ENCODE measurements at places on chromosomes 5 and 9.

GRCh38 chr5:172133359-172134029 is 54.5 kb downstream of the STK10 start:
- no peak for DNase-seq

GRCh38 chr9:37904445-37905130 is 661 bp upstream of the SLC25A51 start:
- no peak for DNase-seq

- DNase-seq = no peak
Observed at GRCh38 chr9:137630679-137631078, 11.9 kb downstream of the EHMT1 start.

GRCh38 chr5:147989994-147990393 is 73.8 kb upstream of the SPINK5 start:
- no peak for DNase-seq

DNA sequence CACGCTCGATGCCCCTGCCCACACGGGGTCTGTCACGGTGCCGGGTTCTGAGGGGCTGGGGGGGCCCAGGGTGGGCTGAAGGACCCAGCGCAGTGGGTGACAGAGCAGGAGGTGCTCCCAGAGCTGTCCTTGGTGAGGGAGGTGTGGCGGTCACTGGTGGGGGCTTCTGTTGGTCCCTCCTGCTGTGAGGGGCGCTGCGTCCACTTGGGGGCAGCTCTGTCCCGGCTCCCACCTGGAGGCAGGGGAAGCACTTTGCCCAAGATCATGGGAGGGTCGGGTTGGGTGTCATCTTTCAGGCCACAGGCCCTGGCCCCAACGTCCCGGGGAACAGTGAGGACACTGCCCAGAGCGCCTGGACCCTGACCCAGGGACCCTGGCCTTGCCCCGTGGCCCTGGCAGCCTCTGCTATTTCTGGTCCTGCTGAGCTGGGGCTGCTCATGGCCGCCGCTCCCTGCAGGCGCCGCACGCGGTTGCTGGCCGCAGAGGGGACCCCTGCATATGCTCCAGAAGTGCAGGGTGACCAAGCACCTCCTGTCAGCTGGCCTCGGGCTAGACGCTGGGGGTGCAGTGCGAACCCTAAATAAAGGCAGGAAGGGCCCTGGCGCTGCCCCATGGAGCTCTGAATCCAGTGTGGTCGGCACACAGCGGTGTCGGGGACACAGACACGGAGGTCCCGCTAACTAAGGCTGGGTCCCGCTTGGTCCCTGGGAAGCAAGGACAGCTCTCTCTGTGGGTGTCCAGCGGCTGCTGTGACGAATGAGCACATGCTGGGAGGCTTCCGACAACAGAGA is 11.6 kb upstream of the RNU6ATAC start:
- no peak for DNase-seq

DNA sequence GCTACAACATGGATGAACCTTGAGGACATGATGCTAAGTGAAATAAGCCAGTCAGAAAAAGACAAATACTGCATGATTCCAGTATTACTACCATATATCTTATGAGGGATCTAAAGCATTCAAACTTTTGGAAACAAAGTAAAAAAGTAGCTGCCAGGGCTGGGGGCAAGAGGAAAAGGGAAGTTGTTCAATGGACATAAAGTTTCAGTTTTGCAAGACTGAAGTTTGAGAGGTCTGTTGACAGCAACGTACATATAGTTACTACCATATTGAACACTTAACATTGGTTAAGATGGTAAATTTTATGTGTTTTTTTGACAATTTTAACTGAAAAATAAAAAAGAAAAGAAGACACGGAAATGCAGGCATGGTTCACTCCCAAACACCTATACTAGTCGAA is 77.6 kb downstream of the MAPKAP1 start:
- no peak for DNase-seq

DNA sequence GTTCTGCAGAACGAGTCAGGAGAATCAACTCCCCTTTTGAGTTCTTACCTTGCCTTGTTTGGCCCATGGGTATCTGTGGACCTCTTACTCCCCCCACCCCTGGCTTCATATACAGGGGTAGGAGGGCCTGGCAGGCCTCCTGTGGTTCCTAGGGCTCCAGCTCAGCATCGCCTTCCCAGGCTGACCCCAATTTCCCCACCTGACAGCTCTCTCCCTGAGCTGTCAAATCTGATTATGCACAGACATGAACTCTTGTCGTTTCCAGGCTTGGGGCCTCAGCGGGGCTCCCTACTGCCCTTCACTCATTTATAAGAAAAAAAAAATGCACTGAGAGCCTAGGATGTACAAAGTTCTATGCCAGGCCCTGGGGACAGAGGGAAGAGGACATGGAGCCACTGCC is 67.9 kb downstream of the PTPN3 start:
- DNase-seq = no peak

- DNase-seq = no peak
Observed at GRCh38 chr5:149540089-149540488, 11.2 kb downstream of the CSNK1A1 start.

DNA sequence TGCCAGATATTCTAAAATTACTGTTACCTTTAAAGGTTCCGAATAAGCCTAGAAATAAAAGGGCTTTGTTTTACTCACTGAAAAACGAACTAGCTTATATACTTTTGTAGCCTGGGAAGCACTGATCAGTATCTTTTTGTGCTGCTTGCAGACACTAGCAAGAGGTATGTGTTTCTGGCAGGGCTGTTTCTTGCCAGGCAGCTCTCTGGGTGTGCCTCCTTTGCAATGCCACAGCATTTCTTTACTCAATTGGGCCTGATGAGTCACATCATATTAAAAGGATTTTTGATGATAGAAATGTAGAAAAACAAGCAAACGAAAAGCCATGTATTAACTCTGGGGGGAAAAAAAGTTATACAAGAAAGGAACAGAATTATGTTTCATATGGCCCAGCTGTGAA is 35.6 kb downstream of the CD180 start:
- DNase-seq = no peak

- DNase-seq = no peak
Observed at GRCh38 chr5:38478166-38478565, 78.3 kb downstream of the LIFR start.

DNA sequence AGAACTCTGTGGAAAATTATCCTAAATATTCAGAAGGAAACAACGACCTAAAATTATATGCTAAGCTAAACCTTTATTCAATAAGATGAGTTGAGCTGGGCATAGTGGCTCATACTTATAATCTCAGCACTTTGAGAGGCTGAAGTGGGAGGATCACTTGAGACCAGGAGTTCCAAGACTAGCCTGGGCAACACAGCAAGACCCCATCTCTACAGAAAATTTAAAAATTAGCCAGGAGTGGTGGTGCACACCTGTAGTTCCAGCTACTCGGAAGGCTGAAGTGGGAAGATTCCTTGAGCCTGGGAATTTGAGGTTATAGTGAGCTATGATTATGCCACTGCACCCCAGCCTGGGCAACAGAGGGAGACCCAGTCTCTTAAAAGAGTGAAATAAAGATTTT is 51.6 kb downstream of the DCAF10 start:
- no peak for DNase-seq

GRCh38 chr9:3386753-3387152 is 139.0 kb downstream of the RFX3 start:
- no peak for DNase-seq

- no peak for DNase-seq
Observed at GRCh38 chr5:14996997-14997396, 125.4 kb upstream of the ANKH start.

DNA sequence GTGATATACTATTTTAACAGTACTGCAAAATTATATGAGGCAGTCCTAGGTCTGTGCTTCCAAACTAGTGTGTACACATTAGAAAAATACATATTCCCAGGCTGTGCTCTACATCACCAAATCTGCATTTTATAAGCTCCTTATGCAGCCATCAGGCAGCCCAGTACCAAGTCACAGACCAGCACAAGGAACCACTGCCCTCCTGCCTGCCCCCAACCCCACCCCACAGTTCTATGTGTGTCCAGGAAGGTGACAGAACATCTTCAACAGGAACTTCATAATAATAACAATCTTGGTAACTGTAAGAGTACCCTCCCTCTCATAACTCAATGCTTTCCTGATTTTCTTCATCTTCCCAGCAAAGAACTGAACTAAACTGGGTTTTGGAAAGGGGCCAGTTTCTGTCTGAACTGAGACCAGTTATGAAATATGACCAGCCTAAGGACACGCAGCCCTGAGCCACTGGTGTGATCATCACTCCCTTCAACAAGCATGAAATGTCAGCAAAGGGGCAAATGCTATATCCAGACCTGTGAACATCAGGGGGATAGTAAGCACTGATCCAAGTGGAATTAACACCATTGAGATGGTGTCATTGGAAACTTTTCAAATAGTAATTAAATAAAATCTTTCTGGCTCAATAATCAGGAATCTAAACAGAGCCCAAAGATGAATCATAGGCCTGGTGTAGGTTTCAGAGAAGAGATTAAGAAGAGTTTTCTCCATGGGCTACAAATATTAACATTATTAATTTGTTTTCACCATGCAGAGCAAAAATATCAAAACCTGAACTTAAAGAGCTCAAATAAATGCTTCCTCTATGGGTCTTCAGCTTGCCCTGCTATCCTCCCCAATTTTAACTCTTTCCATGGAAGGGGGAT is 82.1 kb downstream of the DPYSL3 start:
- DNase-seq = no peak

All from HCT116 (cell line).